Stimulated activated CD4-positive, alpha-beta T cell treated with anti-CD3 and anti-CD28 coated beads, Interleukin-15, amount 100 ng/mL, for 48 hours (primary cell): ENCODE measurements at places on chromosomes 4 and X.

DNA sequence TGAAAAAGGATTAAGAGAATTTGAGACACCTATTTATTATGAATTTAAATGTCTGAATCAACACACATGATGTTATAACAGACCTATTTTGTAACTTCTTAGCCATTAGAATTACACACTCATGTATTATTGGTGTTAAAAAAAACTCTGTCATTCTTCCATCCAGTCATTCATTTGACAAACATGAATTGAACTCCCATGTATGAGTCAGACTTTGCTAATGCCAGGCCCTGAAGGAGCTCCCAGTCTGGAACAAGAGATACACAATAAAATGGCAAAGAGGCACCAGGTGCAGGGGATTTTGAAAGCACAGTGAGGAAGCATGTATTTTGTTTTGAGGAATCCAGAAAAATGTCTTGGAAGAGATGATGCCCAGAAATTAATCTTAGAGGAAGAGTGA, 87.7 kb upstream of the EFHC2 start:
- DNase-seq: no peak

GRCh38 chr4:82661181-82661992, 99.6 kb upstream of the TMEM150C start:
- DNase-seq: no peak

DNA sequence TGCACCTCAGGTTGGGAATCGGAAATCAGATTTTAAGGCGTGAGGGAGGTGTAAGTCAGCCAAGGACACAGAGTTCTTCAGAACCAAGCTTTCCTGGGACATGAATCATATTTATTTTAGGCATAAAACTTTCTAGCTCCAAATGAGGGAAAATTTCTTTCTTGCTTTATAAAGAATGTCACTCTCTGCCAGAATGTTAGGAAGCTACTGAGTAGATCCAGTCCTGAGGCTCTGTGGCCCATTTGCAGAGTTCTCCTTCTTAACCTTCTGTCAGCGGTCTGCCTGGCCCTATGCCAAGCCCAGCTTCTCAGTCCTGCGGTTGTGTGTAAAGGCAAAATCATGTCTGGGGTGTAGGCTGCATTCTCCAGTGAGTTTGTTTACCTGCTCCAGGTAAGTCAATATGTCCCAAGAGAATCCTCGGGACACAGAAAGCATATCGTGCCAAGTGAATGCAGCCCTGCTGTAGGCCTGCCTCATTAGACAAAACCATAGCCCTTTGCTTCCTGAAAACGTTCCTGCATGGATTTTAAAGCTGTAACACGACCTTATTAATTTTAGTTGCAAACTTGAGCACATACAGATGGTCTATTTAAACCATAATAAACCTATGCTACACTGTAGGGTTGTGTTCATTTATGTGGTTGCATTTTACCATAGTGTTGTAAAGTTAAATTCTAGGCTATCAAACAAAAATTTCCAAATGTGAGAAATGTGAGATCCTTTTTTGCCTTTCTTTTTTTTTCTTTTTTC, 29.2 kb upstream of the CCNI start:
- no peak for DNase-seq

DNA sequence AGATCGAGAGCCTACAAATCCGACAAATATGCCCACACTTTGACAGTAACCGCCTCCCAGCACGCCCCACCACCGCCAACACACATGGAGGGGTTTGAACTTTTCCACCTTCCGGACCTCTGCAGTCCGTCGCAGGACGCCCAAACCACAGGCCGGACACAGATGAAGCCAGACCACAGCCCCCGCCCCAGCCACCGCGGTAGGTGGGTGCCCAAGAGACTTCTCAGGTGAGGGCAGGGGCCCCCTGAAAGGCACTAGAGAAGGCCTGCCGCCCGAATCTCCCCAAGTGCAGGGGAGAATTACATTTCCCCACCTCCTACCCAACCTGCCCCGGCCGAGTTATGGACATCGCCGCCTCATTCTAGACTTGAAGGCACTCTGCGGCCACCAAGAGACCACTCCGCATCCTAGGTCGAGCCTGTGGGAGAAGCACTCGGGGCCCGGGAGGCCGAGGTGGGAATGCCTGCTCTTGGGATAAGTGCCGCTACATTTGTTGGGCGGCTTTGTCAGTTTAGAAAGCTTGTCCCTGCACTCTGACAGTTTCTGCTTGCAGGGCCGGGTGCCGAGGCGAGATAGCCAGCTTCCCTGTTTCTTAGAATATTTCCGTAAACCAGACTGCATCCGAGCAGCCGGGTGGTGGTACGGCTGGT, 21.5 kb downstream of the HAND2 start:
- no peak for DNase-seq
